Frontal cortex (tissue), 4 donors: ENCODE measurements at places on chromosomes 1 and 21. TPM values are rescaled to one million over a fixed set of nuclear protein-coding genes. Genes with fewer than 3 reads are reported as not detected.
A peak's percentile ranks its signal among the peaks of the same experiment; 100 is the strongest.

Gene GBP2
- total RNA-seq = not detected

Gene MLLT11
- 95.8 TPM for total RNA-seq

Gene TRAF3IP3
- total RNA-seq = under 0.01 TPM

Gene HES3
- not detected for total RNA-seq

Gene KCNA2
- 3.7 TPM for total RNA-seq

GRCh38 chr1:235105051-235106043 lies 23.3 kb downstream of the TOMM20 start:
- DNase-seq = no peak

- DNase-seq = no peak
These were observed 1.3 kb downstream of the CERS2 start for GRCh38 chr1:150973258-150973835.

- DNase-seq = no peak
These were observed 59.0 kb upstream of the FASLG start for GRCh38 chr1:172599912-172600311.

DNA sequence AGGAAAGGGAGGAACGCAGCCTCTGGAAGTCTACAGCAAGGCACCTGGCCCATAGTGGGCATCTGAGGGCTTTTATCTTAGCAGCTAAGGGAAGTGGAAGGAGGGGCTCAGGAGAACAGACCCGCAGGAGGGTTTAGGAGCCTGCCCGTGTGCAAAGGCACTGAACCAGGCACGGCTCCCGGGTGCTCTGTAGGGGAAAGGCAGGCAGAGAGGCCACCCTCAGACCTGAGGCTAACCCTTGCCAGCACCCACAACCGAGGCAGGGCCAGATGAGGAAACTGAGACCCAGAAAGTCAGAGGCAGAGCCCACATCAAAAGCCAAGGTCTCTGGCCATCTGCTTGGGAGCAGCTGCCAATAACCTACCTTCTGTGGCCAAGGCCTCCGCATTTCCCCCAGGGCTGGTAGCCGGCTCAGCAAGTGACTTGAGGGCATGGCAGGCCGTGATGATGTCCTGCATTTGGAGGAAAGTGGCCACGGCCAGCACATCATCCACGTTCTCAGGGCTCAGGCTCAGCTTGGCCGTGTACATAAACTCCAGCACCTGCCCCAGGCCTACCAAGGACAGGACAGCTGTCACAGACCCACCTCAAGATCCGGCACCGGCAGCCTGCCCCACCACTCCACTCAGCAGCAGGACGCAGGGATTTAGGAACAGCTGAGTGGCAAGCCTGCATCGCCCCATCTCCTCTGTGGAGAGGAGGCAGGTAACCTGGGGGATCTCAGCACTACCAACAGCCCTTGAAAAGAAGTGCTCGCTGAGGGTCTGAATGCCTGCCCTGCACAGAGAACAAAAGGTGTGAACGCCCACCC lies 29.1 kb downstream of the ZBTB17 start:
- no peak for DNase-seq

GRCh38 chr1:240235521-240236288 lies 144.0 kb downstream of the FMN2 start:
- DNase-seq = no peak

Gene TMIGD3
- 1.2 TPM for total RNA-seq

- no peak for DNase-seq
These were observed 167.9 kb upstream of the IRF2BP2 start for GRCh38 chr1:234777856-234778220.

- DNase-seq = no peak
These were observed 132.5 kb downstream of the PLXNA2 start for GRCh38 chr1:208111646-208112190.

DNA sequence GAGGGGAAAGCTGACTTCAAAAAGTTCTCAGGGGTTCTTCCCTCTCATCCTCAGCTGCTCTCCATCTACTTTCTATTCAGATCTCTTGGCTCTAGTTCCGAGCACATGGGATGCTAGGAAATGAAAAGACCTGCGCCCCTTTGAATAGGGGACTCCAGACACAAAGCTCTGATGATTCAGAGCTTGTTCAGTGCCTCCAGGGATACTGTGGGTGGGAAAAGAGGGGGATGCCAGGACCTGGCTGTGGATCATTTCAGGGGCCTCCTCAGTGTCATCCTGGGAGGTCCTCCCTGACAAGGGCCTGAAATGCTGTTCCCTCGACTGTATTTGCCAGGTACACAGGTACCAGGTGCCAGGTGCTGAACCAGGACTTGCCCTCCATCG lies 943 bp upstream of the KIAA0040 start:
- no peak for DNase-seq

DNA sequence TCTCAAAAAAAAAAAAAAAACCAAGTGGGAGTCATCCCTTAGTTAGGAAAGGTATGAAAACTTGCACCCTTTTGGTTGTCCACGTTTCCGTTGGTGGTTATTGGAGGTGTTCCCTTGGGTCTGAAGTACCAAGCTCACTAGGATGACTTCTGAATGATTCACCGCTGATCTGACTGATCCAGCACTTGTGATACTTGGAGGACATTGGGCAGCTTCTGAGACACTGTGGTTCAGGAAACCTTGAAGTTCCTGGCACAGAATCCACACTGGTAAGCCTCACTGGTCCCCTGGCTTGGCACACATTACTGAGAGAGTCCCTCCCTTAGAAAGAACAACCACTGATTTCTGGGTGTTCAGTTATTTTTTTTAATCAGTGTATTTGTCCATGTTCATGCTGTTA lies 91.9 kb downstream of the RYR2 start:
- DNase-seq = no peak

DNA sequence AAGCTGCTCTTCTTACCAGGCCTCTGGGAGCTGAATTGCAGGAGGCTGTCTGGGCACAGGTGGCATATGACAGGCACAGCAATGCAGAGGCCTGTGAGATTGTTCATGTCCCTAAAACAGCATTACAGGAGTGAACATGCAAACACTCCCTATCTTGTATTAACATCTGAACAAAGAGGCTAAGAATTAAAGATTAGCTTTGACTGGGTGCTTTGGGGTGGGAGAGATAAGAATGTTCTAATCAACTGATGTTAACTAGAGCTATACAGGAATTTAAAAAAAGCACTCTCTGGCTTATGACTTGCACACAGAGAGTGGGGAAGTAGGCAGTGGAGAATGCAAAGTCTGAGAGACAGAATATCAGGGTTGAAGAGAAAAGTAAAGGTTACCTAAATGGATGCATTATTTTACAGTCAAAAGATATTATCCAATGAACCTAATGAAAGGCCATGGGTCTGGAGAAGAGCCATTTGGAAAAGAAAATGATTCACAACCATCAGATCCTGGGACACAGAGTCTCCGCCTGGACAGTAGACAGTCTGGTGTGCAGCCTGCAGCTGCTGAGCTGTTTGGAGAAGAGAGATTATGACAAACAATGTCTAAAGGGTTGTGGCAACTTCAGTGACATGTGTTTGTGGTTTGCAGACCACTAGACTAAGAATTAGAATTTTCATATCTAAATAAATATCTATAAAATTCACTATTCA lies 20.2 kb downstream of the DPT start:
- DNase-seq = no peak

- no peak for DNase-seq
These were observed 24.4 kb upstream of the IER5 start for GRCh38 chr1:181064011-181064623.

- DNase-seq = peak; percentile 21
These were observed 129.9 kb downstream of the ZNF281 start for GRCh38 chr1:200279810-200280411.

Gene UMODL1
- not detected for total RNA-seq

DNA sequence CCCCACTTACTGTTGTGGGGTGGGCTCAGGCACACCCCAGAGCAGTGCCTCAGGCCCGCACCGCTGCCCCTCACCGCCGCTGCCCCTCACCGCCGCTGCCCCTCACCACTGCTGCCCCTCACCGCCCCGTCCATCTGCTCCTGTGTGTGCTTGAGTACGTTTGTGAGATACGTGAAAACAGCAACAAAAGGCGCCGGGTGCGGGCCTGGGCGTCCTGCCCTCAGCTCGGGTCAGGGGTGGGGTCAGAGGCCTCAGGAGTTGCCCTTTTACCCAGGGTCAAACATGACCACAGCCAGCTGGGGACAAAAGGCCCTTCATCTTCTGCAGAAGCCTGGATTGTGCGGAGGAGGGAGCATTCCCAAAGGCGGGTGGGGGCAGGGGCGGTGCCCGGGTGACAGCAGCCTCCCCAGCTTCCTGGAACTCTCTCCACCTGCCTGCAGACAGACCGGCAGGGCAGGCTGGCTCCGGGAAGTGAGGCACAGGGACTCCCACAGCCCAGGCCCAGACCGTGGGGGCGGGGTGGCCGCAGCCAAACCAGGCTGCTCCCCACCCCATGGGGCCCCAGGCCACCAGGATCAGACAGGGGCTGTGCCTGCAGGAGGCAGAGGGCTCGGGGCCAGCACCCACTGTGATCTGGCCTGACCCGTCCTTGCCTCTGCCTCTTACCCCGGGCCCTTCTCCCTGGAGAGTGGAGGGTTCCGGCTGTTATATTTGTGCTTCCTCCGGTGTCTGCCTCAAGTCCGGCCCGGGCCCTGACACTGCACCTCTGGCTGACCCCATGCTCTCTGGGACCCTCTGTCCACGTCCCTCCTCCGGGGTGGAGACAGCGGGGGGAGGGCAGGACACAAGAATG lies 2.3 kb upstream of the VWA1 start:
- DNase-seq = peak; percentile 80

Gene DVL1
- 65.2 TPM for total RNA-seq

- DNase-seq = no peak
These were observed 20.5 kb upstream of the ARTN start for GRCh38 chr1:43913051-43913501.

DNA sequence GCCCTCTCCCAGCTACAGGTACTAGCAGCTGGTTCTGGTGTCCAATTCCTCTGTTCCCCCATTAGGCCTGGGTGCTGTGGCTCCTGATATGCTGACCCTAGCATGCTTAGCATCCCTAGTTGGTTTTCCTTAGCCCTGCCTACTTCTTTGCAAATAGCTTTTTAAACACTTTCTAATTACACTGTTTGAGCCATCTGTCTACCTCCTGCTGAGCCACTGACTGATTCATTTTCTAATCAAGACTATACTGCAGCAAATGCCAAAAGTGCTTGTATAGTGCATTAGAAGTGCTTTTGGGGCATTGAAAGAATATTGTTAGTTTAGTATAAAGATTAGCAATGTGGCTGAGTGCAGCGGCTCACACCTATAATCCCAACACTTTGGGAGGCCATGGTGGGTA lies 36.3 kb downstream of the ERICH3 start:
- no peak for DNase-seq

GRCh38 chr1:51276286-51276685 lies 40.2 kb downstream of the RNF11 start:
- no peak for DNase-seq

DNA sequence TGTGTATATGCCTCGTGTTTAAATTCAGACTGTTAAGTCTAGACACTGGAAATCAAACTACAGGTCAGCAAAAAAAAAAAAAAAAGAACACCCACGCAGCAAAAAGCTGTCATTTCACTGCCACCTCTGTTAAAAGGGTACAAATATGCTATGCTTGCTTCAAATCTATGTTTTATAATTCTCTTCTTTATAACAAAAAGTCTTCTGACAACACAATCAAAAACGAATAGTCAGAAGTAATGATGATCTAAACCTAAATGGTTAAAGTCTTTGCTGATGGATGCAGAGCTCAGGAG lies 438.9 kb downstream of the SMYD3 start:
- no peak for DNase-seq

Gene PAPPA2
- total RNA-seq = 6.1 TPM

GRCh38 chr1:183896466-183897048 lies 91.6 kb downstream of the RGL1 start:
- no peak for DNase-seq

Gene GNAI3
- 16.3 TPM for total RNA-seq

DNA sequence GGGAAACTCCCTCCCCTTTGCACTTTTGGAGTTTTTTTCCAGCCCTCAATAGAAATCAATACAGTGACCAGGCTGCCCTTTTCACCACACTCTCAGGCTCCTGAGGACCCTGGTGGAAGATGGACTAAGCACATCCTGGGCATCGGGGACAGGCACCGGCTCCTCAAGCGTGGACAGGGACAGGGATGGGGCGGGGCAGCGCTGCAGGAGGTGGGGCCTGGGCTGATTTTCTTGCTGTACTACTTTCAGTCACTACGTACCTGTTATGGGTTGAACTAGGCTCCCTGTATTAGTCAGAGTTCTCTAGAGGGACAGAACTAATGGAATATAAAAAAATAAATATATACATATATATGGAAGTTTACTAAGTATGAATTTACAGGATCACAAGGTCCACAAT lies 2.5 kb downstream of the MX2 start:
- DNase-seq = no peak

GRCh38 chr21:33794596-33794995 lies 121.0 kb downstream of the ATP5PO start:
- no peak for DNase-seq
